ENCODE measurements at places on chromosomes 5 and 9.

DNA sequence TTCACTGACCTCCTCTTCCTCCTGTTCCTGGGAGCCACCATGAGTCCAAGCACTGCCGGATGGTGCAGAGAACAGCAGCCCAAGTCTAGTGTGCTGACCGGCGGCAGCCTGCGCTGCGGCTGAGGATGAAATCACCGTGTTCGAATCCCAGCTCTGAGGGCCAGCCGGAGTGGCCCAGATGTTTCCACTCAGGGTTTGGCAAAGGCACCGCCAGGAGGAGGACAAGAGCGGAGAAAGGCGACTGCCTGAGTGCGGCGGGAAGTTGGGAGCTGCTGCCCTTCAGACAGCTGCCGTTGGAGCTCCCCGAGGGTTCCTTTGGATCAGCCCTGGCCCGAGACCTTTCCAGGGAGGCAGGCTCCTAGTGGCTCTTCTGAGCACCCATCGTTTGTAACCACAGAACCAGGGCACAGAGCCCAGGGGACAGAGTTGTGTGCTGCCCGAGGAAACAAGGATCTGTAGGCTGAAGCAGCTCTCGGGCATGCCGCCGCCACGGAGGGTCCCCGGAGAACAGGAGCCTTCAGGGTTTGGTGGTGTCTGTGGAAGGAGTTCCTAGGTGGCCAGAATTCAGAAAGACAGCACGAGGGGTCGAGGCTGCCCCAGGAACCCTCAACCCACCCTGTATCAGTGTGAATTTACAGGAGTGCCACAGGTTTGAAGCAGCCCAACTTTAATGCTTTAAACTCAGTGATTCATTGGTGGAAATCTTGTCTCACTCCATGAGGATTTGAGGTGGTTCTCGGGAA, 115.6 kb upstream of the COL5A1 start:
- peak; percentile 44 for DNase-seq

- DNase-seq: no peak
Observed at GRCh38 chr5:2427983-2428382, 323.5 kb downstream of the IRX2 start.

- DNase-seq: no peak
Observed at GRCh38 chr5:39390945-39391344, 26.6 kb upstream of the C9 start.

- DNase-seq: no peak
Observed at GRCh38 chr5:143068712-143069111, 298.5 kb downstream of the ARHGAP26 start.

GRCh38 chr9:37967761-37968080, 63.8 kb upstream of the SLC25A51 start:
- DNase-seq: no peak

- DNase-seq: peak; percentile 55
Observed at GRCh38 chr5:132459031-132459982, 31.3 kb downstream of the IRF1 start.

DNA sequence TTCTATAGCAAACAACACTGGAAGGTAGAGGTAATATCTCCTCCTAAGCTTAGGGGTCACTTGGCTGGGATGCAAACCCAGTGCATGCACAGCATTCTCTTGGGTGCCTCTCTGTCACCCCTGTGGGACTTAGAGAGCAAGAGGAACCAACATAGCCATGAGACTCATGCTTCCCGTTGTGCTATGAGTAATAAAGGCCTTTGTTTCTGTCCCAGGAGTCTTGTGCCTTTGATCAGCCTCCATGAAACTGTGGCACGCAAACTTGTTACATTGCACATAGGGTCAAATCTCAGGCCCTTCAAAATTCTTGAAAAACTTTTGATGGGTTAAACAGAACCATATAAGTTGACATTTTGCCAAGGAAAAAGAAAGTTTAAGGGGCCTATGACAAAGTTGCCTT, 272.8 kb downstream of the TAF11L14 start:
- DNase-seq: no peak

- no peak for DNase-seq
Observed at GRCh38 chr5:15489571-15490235, 10.3 kb upstream of the FBXL7 start.

- DNase-seq: no peak
Observed at GRCh38 chr9:21778304-21778703, 24.1 kb upstream of the MTAP start.

DNA sequence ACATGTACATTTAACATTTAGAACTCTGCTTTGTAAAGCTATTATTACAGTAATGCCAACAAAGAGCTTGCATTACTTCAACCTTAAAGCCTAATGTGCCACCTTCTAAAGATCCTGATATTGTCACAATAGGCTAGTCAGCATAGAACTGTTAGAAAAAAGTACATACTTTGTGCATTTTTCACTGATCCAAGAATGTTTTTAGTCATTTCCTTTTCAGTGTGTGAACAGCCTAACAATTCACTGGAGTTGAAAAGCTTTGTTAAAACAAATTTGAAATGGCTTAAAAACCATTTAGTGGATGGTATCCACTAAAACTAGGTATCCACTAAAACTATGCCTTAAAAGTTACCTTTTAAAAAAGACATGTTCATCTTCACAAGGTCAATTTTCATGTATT, 4.5 kb downstream of the RPS6 start:
- DNase-seq: no peak

DNA sequence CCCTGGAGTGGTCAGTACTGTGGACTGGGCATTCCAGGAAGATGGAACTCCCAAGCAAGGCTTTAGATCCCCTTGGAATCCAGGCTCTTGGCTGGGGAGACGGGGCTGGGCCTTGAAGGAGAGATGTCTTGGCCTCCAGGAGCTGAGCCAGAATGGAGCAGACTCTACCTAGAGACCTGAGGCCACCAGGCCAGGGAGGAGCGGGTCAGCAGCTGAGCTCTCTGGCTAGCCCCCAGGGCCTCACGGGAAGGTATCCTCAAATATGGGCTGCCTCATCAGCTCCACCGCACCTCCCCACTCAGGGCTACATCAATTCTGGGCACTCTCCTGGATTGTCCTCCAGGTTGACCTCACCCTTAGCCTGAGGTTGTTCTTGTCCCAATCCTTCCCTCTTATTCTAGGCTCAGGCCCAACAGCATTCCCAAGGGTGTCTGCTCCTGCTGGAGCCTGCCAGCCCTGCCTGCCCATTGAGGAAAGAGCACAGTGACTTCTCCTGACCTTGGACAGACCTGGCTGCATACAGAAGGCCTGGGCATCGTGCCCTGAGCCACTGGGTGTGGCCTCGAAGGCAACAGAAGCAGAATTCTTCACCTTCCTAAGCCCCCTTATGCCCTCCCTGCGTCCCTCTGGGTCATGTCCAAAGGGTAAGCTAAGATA, 3.0 kb upstream of the PDLIM4 start:
- DNase-seq: no peak

DNA sequence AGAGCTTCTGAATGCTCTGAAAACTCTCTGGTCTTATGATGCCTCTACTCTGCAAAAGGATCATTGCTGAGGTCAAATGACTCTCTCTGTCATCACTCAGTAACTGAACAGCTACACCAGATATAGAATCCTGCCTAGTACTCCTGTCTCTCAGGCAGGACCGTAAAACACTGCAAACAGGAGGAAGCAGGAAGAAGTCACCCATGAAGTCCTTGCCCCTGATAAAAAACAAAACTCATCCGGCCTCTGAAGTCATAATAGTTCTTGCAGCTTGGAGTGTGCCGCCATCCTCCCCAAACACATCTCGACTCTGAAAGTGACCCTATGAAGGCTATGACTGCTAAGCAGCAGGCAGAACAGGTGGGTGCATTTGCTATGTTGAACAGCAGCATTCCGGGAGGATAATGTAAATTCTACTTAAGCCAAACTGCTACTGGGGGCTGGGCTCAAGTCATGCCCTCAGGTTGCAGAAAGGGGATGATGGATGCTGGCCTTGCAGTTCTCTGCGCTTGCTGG, 81.9 kb upstream of the FAM169A start:
- no peak for DNase-seq

DNA sequence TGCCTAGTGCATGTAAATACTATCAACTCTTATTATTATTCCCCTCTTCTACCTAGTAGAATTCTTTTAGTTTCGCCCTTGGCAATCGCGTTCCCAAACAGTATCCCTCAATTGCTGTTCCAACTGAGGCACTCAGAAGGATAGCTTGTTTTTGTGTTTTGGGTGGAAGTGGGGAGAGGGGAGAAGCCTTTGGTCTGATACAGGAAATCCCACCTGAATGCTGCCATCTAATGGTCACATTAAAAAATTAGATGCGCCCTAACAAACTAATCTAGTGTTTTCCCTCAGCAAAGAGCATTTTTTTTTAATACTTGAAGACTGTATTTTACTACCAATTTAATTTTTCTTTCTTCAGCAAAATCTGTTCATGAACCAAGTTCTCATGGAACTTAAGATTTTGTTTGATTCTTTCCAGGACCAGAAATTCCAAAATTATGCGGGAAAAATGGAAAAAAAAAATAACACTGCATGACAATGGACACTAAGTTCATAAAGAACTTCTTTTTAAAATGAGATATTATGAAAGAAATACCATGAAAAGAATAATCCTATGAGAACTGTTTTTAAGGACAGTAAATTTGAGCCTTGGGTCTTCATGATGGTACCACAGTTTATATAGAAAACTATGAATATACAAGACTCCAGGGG, 22.2 kb upstream of the GLDC start:
- no peak for DNase-seq

- no peak for DNase-seq
Observed at GRCh38 chr5:127367946-127368465, 77.4 kb downstream of the MEGF10 start.

DNA sequence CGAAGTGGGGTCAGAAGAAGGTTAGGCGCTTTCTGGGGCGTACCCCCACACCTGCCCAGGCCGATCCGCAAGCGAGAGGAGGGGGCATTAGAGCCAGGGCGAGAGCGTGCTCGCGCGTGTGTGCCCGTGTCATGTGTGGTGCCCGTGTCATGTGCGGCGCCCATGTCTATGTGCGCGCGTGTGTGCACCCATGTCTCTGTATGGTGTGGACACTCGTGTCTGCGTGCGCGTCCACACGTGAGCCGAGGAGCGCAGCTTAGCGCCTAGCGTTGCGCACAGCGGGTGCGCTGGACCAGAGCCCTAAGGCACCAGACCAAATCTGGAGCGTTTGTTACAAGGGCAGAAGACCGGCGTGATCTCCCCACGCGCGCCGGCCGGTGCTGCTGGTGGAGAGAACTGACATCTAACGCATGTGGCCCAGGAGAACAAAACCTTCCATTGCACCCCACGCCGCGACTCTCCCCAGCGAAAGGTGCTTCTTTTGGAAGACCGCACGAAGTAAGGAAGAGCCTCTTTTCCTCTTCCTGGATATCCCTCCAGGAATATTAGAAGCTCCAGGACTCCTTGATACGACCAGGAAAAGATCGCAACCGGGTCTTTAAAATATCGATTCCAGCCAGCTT, 644 bp downstream of the NIM1K start:
- DNase-seq: peak; percentile 64

DNA sequence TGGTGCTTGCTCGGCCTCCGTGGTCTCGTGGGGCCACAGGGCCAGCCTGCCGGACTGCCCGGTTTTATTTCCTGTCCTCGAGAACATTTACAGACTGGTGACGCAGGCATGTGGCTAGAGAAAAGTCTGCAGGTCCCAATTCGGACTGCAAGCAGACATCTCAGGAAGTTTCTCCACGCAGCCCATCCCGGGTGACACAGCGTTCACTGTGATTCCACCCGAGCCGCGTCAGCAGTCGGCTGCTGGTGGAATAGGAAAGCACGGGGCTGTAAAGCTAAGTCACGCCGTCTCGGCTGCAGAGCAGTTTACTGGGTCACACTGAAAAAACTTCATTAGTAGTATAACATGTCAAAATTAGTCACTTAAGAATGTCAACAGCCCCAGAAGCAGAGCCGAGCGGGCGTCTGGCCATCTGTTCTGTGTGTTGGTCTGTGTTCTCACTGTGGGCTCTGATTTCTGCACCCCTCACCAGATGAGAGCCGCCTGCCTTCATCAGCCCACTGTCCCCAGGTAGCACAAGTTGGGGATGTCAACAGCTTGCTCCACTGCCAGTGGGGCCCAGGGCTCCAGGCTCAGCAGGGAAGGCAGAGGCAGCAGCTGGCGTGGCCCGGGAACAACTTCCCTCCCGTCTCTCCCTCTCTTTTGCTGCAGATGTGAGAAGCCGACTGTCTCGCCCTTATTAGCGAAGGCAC, 363.7 kb downstream of the IRX2 start:
- DNase-seq: no peak

- no peak for DNase-seq
Observed at GRCh38 chr5:146474065-146474464, 26.9 kb downstream of the TCERG1 start.

DNA sequence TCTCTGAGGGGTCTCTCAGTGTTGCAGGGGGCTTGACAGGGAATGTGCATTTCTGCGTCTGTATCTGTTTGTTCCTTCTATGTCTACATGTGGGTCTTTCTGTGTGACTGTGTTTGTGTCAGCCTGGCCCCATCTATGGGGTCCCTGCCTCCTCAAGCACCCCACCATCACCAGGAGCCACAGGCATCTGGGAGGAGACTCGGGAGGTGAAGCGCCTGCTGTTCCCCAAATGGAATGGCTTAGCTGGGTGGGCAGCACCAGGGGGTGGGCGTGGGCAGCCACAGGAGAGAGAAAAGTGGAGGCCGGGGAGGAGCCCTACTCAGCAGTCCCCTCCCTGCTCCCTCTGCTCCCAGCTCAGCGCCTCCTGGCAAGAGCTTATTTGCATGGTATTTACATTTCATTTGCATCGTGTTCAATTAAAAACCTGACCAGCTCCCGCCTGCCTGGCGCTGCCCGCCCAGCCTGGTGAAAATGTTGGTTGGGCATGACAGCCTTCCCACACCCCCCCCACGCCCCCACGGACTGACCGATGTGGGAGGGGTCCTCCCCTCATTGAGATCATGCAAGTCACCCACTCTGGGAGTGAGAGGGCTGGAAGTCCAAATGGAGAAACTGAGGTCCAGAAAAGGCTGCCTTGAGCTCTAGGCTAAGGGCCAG, 50.5 kb downstream of the CXXC5 start:
- no peak for DNase-seq

GRCh38 chr9:91071184-91071990, 269.8 kb downstream of the SYK start:
- DNase-seq: peak; percentile 80

DNA sequence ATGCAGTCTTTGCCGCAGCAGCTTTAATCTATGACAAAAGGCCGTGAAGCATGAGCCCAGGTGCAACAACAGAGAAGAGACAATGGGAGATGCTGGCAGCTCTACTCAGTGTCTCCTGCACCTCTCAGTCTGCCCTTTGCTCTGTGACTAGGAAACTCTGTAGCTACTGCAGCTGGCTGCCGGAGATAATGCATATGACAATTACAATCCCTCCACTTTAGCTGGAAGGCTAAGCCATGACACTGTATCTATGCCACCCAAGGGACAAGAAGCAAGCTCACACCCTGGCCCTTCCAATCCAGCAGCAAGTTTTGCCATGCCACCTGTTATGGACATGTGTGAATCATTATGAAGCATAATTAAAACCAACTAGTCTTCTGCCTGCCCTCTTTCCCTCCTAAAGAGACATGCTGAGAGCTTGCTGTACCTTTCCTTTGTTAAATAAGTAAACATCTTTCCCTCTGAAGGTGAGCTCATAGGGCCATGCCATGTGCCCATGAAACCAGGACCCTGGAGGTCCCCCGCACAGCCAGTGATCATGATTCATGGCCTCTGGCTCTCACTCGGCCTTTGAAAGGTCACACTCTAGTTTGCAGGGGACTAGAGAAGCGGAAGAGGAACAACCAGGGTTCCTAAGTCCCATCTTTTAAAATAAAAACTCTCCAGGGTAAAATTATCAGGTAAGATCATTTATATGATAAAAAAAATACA, 219.4 kb downstream of the SPOCK1 start:
- no peak for DNase-seq

Data from activated effector memory CD4-positive, alpha-beta T cell treated with anti-CD3 and anti-CD28 coated beads, Interleukin-2, amount 50 U/mL, for 16 hours (primary cell).